ENCODE measurements at places on chromosomes 13 and 19.

GRCh38 chr13:46698910-46699460 lies 98.0 kb downstream of the ESD start:
- no peak for DNase-seq

DNA sequence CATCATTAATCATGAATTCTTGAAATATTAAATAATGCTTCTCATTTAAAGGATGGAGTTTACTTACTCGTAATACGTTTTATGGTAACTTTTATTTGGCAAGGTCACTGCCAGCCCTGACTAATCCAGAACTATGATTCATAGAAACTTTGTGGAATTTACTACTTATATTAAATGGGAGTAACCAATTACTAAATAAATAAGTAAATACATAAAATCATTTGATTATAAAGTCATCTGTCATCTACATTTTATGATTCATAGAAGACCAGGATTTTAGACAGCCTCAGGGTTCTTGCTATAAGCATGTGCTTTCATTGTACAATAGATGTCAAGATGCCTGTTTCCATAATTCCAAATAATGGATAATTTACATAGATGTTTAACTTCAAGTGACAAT lies 611.1 kb downstream of the TBC1D4 start:
- DNase-seq: no peak

- peak; percentile 78 for DNase-seq
Observed at GRCh38 chr19:4976401-4977298, 7.7 kb downstream of the KDM4B start.

DNA sequence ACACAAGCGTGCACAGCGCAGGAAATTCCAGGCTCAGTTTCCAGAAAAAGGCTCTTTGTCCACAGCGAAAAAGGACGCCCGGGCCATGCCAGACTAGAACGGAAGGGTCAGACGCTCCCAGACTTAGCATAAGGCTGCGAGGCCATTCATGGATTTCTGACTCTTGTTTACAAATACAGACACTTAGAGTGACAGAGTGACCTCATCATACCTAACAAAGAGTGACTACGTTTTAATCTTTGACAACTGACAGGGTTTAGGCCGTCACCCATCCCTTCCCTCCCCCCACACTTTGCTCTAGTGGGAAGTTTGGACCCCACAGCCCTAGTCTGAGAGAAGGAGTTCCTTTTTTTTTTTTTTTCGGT lies 418 bp upstream of the ZNF709 start:
- no peak for DNase-seq

GRCh38 chr13:114035583-114036531 lies 62.0 kb upstream of the C13orf46 start:
- no peak for DNase-seq

- DNase-seq: no peak
Observed at GRCh38 chr19:8151767-8152035, 2.3 kb upstream of the FBN3 start.

GRCh38 chr19:39170386-39171231 lies 26.2 kb upstream of the NCCRP1 start:
- no peak for DNase-seq

DNA sequence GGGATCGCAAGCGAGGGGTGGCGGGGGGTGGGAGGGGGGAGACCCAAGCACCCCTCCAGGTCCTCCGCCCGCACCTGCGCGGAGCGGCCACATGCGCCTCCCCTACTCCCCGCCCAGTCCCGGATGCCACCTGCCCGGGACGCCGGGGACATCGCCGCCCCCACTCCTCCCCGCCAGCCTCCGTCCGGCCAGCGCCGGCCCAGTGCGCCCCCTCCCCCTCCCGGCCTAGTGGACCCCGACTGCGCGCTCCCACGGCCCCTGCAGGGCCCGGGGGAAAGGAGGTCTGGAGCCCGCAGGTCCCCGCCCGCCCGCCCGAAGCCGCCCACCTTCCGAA lies 263 bp downstream of the RHPN2 start:
- DNase-seq: peak; percentile 61

DNA sequence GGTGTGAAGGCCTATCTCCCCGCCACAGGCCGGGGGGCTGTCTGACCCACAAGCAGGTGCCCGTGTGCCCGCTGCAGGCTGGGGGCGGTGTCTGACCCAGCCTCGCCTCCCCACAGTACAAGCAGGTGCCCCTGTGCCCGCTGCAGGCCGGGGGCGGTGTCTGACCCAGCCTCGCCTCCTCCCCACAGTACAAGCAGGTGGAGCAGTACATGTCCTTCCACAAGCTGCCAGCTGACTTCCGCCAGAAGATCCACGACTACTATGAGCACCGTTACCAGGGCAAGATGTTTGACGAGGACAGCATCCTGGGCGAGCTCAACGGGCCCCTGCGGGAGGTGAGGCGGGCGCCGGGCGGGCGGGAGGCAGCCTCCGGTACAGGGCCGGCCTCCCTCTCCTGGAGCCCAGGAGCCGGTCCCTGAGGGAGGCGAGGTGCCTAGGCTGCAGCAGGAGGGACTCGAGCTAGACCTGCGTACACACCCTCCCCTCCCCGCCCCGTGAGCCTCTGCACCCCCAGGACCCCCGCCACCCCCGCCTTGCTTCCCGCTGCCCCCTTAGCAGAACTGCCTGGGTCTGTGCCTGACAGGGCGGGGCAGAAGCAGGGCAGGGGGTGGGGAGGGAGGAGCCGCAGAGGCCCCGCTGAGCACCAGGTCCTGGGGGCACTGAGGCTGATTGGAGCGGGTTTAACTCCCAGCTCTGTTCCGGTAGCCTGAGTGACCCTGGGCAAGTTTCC lies 20.6 kb downstream of the HCN2 start:
- DNase-seq: no peak

GRCh38 chr19:54253331-54254194 lies 3.5 kb downstream of the LILRB5 start:
- DNase-seq: no peak

DNA sequence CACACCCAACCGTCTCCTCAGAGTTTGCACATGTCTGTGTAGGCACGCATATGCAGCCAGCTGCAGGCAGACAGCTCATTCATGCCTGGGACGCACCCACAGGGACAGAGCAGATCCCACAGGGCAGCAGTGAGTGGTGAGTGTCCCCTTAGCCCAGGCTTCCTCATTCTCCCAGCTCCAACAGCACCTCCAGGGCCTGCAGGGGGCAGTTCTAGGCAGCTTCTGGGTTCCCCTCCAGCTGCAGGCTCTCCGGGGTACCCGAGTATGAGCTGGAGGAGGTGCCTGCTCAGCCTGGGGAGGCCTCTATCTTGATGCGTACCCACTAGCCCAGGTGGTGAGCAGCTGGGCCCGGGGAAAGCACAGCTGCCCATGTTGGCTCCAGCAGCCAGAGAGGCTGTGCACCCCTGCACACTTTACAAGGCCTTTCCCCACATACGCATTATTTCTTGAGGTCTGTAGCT lies 1.3 kb upstream of the SHANK1 start:
- DNase-seq: no peak

GRCh38 chr19:48933382-48933932 lies at the start of gene DHDH:
Gene DHDH, plus strand, starts transcription at chr19:48933699. Its CDS starts 23 bp downstream, at chr19:48933722.
- DNase-seq: peak; percentile 81

DNA sequence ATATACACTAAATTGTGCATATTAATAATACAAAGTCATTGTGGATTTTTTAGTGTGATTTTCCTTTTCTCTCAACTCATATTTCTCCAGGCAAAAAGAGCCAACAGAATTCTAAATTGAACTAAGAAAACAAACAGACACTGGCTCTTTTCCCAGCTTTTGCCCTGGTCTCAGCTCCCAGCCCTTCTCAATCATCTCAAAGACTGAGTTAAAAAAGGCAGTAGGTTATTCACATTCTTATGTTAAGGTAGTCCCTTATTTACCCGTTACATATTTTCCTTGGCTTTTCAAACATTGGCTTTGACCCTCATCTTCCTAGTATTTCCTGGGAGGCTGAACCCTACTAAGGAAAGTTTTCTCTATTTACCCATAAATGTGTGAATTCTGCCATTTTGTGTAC lies 753.6 kb downstream of the LIG4 start:
- DNase-seq: no peak

DNA sequence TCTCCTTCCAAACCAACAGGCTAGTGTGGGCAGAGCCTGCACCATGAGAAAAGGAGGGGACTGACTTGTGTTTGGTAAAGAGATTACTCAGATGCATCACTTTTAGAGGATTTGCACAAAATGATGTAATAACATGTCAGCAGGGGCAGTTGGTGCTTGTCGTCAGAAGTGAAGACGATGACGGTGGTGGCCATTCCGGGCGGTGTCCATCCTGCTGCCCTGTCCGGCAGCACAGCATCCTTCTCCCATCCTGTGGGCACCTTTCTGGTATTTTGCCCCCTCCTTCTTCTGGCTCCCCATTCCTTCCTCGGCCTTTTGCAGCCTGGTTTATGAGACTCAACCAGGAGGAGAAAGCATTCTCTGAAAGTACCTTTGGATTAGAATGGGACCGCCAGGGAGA lies 160.1 kb downstream of the TEX29 start:
- DNase-seq: peak; percentile 21

GRCh38 chr19:29479941-29480340 lies 45.9 kb upstream of the VSTM2B start:
- no peak for DNase-seq

- no peak for DNase-seq
Observed at GRCh38 chr13:86960876-86961275, 710.3 kb upstream of the SLITRK5 start.

- DNase-seq: no peak
Observed at GRCh38 chr13:65724226-65724625, 1505.9 kb downstream of the PCDH9 start.

DNA sequence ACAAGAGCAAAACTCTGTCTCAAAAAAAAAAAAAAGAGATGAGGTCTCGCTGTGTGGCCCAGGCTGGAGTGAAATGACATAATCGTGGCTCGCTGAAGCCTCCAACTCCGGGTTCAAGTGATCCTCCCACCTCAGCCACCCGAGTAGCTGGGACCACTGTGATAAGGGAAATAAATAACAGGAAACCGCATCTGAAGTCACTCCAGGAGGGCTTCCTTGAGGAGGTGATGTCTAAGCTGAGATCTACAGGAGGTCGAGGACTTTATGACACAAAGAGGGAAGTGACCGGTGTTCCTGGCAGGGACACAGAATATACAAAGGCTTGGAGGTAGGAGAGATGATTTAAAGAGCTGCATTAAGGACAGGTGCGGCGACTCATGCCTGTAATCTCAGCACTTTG lies 8.9 kb upstream of the NR2F6 start:
- DNase-seq: no peak

DNA sequence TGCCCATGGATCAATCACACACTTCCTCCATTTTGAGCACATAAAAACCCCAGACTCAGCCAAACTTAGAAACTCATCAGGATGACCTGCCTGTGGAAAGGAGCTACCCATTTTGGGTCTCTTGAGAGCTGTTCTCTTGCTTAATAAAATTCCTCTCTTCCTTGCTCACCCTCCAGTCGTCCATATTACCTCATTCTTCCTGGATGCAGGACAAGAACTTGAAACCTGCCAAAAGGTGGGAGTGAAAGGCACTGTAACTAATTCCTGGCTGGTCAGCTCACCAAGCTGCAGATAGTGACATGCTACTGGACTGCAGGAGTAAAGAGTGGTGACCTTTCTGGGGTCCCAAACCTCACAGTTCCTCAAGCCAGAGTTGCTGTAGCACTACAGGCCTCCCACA lies 20.2 kb downstream of the LIG4 start:
- no peak for DNase-seq

GRCh38 chr19:41808663-41809566 lies 12.5 kb downstream of the CEACAM3 start:
- DNase-seq: peak; percentile 49

DNA sequence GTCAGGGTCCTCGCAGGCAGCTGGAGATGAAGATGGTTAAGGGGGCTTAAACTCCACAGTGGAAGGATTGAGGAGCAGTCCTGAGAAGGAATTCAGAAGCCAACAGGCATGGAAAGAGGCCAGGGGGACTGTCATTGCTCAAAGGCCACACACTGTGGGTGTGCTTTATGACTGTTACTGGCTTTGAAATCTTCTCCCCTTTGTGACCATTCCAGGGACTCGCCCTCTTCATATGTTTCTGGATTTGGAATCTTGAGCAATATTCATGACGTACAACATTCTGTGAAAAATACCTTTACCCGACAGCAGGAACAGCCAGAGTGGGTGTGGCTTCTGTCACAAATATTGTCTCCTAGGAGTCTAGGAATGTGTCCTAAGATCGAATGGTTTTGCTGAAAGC lies 16.6 kb downstream of the CEACAM7 start:
- DNase-seq: no peak

- no peak for DNase-seq
Observed at GRCh38 chr19:33227242-33227650, 1.6 kb upstream of the SLC7A10 start.

DNA sequence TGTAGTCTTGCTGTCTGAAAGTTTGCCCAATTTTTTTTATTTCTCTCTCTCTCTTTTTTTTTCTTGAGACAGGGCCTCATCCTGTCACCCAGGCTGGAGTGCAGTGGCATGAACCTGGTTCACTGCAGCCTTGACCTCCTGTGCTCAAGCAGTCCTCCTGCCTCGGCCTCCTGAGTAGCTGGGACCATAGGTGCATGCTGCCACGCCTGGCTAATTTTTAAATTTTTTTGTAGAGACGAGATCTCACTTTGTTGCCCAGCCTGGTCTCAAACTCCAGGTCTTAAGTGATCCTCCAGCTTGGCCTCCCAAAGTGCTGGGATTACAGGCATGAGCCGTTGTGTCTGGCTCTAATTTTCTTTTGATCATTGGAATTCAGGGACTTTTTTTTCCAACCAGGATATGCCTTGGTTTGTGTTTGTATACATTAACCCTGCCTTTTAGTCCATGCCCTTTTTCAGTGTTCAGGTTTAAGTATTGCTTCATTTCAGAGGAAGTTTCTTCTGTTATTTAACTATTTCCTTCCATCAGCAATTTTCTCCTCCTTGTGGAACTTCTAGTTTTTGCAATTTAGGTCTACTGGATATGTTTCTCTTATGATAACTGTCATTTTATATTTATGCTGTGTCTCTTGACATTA lies 201.4 kb downstream of the PCCA start:
- DNase-seq: no peak

DNA sequence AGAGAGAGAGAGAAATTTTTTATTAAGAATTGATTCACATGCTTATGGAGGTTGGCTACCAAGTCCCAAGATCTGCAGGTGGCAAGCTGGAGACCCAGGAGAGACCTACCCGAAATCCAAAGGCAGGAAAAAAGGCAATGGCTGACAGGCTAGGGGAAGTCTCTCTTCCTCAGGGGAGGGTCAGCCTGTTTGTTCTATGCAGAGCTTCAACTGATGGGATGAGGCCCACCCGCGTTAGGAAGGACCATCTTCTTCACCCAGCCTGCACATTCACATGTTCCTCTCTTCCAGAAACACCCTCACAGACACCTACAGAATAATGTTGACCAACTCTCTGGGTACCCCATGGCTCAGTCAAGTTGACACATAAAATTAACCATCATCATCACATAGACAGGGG lies 65.3 kb upstream of the SERP2 start:
- DNase-seq: no peak

- peak; percentile 87 for DNase-seq
Observed at GRCh38 chr19:18251587-18252369, 22.5 kb downstream of the IQCN start.
